ENCODE measurements at places on chromosomes 4 and X.

DNA sequence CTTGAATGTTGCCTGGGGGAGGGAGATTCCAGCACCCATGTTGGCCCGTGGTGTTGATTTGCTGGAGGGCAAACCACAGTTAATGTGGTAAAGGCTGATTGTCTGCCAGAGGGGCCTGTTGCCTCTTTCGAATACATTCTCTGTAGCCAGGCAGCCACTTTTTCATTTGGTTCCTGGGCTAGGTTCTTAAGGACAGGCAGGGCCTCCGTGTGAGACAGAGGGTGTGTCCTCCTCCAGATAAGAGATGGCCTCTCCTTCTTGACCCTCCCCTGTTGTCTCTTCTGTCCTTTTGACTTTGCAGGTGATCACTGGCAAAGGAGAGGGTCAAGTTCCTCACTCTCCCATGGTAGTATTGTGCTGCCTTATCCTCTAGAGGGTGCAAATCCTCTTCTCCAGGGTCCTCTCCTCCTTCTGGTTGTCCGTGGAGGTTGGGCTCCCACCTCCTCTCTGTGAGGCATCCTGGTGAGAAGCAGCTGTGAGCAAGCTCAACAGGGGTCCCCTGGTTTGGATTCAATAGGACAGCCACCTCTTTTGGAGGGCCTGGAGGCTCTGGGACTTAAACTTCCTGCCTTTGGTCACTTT, 44.9 kb downstream of the ZNF182 start:
- no peak for DNase-seq

GRCh38 chrX:41946989-41947612, 23.7 kb upstream of the CASK start:
- DNase-seq, result no peak

DNA sequence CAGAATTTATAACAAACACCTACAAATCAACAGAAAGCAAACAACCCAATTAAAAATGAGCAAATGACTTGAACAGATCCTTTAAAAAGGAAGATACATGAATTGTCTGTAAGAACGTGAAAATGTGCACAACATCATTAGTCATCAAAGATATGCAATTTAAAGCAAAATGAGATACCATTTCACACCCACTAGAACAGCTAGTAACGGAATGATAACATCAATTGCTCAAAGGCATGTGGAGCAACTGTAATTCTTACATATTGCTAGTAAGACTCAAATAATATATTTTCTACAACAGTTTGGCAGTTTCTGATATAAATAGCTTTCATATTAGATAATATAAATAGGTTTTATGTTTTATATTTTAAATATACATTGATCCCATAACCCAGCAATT, 82.5 kb downstream of the LCORL start:
- DNase-seq, result no peak

GRCh38 chr4:74546057-74546456, 101.1 kb downstream of the AREG start:
- no peak for DNase-seq

DNA sequence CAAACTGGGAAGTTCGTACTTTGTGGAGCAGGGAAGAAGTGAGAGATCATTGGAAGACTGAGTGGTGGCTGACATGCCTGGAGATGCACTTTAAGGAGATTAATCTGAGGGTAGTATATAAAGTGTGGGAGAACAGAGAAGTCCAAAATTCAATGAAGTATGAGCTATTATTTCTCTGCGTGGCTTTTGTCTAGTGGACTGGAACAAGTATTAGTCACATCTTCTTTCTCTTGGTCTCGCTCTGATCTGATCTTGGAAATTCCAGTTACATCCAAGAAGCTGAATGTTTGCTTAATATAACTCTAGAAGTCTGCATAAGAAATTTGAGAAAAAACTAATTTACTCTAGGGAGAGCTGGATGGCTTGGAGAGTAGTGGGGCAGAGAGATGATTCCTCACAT, 64.8 kb upstream of the NR0B1 start:
- no peak for DNase-seq

GRCh38 chr4:123832173-123833026, 435.8 kb downstream of the SPRY1 start:
- no peak for DNase-seq

- no peak for DNase-seq
Measured at GRCh38 chr4:38464328-38464727, 199.7 kb upstream of the KLF3 start.

GRCh38 chrX:136674270-136674985, 26.5 kb downstream of the CD40LG start:
- DNase-seq, result no peak

GRCh38 chrX:40531056-40531826, 49.5 kb upstream of the ATP6AP2 start:
- DNase-seq, result no peak

DNA sequence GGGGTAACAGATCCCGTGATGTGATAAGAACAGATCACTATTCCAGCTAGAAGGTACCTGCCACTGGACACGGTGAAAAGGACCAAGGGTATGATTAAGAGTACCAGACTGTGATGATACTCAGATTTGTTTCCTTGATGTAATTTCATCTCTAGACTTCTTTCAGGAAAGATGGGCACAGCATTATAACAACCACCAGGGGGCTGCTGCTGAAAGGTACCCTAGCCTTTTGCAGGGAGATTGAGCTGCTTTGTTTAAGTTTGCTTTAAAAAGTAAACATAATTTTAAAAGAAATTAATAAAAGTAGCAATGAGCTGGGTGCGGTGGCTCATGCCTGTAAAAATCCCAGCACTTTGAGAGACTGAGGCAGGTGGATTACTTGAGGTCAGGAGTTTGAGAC, 145.4 kb downstream of the EMCN start:
- no peak for DNase-seq

- DNase-seq, result no peak
Measured at GRCh38 chr4:2465032-2465431, 3.9 kb upstream of the RNF4 start.

GRCh38 chrX:18348047-18348446, 6.4 kb downstream of the SCML2 start:
- DNase-seq, result no peak

DNA sequence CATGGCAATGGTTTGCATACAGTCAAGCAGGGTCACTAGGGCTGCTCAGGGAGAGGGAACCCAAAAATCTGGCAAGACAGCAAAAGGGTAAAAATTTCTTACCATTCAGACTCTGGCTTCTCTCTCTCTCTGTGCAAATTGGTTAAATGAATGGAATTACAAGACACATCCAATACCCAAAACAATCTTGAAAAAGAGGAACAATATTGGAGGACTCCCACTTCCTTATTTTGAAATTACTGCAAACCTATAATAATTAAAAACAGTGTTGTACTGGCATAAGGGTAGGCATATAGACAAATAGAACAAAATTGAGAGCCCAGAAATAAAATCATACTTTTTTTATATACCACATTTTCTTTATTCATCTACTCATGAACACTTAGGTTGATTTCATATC, 24.1 kb downstream of the ETDA start:
- no peak for DNase-seq

- no peak for DNase-seq
Measured at GRCh38 chr4:37999000-37999716, 39.0 kb downstream of the PTTG2 start.

- DNase-seq, result no peak
Measured at GRCh38 chr4:5824227-5824626, 68.7 kb downstream of the CRMP1 start.

- no peak for DNase-seq
Measured at GRCh38 chrX:45669715-45670340, 469.2 kb upstream of the DIPK2B start.

DNA sequence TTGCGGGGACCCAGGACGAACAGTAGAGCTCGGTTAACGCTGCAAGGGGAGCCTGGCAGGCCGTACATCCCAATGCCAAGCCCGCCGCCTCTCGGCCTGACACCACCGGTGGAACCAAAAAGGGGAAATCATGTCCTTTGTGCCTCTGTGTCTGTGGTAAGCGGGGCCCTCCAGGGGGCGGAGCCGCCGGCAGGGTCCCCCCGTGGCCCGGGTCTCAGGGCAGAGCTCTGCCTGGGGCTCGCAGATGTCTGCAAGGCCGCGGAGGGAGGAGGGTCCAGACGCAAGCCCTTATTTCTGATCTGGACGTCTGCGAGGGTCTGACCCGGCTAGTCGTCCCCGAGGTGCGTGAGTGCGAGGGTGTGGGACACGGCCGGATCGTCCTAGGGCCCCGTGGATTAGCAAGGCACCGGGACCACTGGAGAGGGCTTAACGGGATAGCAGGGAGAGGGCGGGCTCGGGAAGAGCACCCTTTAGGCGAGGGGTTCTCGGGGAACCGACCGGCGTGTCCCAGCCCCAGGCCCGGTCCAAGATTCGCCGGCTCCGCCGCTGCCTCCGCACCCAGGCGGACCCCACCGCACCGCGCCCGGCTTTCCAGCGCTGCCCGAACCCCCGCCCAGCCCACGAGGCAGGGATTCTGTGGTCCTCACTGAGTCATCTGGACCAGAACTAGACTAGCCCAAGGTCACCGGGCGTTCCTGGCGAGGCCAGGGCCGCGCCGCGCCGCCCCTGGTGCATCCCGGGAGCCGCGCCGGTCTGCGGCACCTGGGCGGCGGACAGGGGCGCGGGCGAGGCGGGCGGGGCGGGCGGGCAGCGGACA, 863 bp upstream of the FAM193A start:
- DNase-seq, result peak; percentile 25

GRCh38 chr4:109592367-109592766, 32.3 kb downstream of the MCUB start:
- DNase-seq, result no peak

GRCh38 chr4:153275380-153276276, 68.9 kb upstream of the MND1 start:
- DNase-seq, result no peak

DNA sequence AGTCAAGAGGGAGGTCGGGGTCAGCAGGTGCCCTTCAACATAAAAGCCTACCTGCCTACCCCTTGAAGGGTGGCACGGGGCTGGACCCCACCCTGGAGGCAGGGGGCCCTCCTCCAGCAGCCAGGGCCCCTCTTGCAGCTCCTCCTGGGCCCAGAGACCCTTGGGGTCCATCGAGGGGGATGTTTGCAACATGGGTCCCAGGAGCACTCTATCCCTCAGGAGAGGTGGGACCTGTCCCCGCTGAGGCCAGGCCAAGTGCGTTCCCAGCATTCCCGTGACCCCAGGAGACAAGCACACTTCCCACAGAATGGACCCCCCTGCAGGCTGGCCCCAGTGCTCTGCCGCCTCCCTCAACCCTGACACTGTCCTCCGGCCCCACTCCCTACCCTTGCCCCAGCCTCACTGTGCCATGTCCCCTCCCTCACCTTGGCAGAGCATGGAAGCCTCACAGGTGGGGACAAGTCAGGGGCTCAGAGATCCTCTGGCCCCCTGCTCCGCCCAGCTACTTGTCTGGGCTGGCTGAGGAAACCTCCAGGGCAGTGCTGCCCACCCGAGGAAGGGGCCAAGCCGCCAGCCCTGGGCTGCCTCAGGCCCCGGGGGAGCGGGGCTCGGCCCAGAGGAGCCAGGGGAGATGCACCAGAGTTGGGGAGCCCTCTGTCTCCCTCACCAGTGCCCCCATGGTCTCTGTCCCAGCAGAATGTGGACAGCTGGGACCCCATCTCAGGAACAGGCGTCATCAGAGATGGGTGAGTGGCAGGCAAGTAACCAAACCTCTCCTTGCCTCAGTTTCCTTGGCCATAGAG, 2.2 kb downstream of the MXD4 start:
- DNase-seq, result no peak

DNA sequence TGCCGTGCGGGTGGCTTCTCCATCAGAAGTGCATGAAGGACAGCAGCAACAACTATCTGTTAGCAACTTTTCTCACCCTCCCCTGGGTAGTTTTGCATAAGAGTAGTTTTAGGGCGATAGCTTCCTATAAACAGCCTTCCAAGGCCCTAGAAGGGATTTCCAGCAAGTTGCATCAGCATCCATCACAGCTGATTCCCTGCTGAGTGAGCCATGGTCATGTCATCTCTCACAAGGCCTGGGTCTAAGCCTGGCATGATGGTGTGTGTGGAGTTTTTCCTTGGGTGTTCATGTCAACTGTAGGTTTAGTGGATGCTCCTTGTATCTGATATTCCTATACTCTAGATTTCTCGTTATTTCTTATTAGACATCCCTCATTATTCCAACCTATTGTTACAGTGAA, 2324.7 kb upstream of the AGA start:
- no peak for DNase-seq

GRCh38 chr4:62804075-62804474, 1603.9 kb downstream of the ADGRL3 start:
- no peak for DNase-seq

GRCh38 chr4:153488006-153488891, 22.1 kb downstream of the TMEM131L start:
- peak; percentile 62 for DNase-seq

DNA sequence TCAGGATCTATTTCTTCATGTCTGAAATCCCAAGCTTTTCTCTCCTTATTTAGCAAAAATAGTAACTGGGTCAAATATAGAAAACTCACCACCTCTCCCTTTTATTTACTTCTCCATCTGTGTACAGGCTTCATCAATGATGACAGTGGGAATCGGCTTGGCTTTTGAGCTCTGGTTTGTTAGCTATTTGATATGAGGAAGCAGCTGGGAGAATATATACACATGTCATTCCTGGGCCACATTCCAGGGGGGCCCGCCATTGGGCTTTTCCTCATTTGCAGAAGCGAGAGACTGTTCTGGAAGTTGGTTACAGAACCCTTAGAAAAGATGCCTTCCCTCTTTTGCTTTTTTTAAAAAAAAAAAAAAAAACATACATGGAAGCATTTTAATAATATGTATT, 107.4 kb upstream of the F9 start:
- no peak for DNase-seq

GRCh38 chrX:10042055-10042454, 74.9 kb downstream of the CLDN34 start:
- DNase-seq, result no peak

DNA sequence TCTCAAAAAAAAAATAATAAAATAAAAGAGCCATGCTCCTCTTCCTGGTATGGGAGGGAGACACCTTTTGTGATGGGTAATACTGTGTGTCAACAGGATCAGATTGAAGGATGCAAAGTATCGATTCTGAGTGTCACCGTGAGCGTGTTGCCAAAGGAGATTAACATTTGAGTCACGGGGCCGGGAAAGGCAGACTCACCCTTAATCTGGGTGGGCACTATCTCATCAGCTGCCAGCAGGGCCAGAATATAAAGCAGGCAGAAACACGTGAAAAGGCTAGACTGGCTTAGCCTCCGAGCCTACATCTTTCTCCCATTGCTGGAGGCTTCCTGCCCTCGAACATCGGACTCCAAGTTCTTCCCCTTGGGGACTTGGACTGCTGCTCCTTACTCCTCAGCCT, 95.4 kb downstream of the SHOX start:
- no peak for DNase-seq

- no peak for DNase-seq
Measured at GRCh38 chr4:19780871-19781270, 470.8 kb upstream of the SLIT2 start.
